Activated CD8-positive, alpha-beta memory T cell treated with anti-CD3 and anti-CD28 coated beads, Interleukin-2, amount 50 U/mL, for 48 hours (primary cell): ENCODE measurements at places on chromosomes 6 and 20.

- DNase-seq = no peak
These were observed 90.0 kb downstream of the CD2AP start for GRCh38 chr6:47567586-47567985.

- no peak for DNase-seq
These were observed 24.0 kb upstream of the NPBWR2 start for GRCh38 chr20:64131406-64131805.

DNA sequence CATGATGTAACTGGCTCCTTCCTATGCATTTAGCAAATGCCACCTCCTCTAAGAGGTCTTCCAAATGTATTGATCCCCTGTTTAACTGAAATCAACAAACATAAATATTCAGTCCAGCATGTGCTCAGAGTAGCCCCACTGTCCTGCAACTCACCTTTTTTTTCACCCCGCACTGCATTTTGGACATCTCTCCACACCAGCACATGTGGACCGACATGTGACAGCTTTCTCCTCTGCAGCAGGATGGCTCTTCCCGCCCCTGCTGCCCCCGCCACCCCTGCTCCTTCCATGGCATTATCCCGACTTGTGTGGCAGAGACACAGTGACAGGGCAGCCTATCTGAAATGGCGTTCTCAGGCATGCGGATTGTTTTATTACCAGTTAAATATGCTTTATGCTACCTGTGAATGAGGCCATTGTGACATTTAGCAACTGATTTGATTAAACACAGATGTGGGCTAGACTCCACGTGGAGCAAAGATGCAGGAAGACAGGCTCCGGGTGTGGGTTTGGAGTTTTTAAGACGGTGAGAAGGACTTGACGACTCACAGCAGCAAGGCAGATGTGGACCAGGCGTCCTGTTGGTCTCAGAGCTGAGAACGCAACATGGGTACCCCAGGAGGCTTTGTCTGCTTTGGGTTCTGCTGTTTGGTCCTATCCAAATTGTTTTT, 161.2 kb downstream of the EYA2 start:
- no peak for DNase-seq

- no peak for DNase-seq
These were observed 39.0 kb downstream of the HLA-A start for GRCh38 chr6:29981211-29981812.

DNA sequence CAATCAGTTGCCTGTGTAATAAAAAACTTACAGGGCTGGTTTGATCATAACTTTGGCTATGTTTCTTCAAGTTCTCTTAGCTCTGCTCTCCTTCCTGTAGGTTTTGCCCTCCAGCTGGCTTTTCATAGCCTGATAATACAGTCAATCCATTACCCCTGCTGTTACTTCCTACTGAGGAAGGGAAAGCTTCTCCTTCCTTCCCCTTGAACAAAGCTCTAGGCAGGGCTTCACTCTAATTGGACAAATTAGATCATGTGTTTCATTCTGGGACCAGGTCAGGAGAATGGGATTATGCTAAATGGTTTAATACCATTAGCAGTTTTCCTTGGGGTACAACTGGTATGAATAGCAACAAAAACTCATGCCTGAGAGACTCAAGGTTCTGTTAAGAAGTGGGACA, 106.8 kb upstream of the MCHR2 start:
- DNase-seq = no peak
